ENCODE measurements at places on chromosomes 2 and 18.

DNA sequence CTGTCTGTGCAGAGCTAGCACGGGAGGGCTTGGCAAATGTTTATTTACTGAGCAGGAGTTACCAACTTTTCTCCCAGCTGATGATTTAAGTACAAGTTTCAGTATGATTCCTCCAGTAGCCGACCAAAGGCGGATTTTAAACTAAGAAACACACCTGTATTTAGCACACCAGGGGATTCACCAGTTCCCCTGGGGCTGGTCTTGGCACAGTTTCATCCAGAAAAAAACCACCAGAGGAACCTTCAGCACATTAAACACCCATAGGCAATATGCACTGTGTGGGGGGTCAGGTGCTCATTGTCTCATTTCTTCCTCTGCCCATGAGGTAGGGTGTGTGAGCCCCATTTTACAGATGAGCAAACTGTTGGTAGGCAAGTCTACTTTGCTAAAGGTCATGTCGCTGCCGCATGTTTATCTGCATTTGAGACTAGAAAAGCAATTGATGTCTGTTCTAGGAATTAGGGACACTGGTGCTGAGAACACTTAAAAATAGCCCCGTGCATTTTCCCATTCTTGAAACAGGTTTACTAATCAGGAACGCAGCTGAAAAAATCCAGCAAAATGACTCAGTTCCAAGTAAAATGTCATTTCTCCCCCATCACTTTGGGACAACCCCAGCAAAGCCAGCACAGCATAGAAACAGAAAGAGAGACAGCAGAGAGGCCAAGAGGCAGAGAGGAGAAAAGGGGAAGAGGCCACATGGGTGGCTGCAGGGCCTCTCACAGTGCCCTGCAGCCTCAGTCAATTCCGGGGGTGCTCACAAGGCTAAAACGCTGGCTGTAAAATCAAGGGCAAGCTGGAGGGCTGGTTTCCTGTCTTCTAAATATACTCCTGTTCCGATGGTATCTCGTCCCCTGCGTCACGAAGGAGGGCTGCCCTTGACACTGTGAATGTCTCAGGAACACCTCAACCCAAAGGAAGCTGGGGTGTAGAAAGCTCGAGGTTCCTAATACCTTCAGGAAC, 166.8 kb upstream of the ID2 start:
- DNase-seq: peak; percentile 9

DNA sequence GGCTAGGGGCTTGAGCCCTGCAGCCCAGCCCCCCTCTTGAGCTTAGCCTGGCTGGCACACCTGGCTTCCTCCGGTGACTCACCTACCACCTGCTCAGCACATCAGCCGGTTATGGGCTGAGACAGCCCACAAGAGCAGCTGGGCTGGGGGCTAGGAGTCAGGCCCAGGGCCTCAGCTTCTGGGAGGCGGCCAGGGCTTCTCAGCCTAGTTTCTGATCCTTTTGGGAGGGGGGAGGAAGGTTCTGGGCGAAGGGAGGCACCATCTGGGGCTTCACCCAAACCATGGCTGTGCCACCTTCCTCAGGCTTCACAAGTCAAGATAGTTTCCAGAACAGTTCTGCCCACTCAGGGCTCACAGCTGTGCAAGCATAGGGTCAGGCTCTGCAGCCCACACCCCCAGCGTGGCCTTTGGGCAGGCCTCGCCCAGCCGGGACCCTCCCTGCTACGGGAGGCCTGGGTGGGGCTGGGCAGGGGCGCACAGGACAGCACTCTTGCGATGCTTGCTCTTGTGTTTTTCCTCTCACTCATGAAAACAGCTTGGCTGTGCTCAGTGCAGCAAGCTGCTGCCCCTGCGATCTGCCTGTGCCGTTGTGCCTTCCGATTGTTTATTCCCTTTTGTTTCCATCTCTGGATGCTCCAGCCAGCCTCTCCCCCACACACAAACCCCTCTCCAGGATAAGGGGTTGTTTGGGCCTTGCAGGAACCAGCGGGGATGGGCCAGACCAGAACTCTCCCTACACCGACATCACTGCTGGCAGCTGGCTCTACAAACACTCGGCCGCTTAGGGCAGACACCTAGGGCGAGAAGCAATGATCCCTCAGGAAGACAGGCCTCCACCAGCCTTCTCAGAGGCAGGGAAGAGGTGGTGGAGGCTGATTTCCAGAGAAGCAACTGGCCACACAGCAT, 26.1 kb upstream of the SEMA4C start:
- peak; percentile 13 for DNase-seq

DNA sequence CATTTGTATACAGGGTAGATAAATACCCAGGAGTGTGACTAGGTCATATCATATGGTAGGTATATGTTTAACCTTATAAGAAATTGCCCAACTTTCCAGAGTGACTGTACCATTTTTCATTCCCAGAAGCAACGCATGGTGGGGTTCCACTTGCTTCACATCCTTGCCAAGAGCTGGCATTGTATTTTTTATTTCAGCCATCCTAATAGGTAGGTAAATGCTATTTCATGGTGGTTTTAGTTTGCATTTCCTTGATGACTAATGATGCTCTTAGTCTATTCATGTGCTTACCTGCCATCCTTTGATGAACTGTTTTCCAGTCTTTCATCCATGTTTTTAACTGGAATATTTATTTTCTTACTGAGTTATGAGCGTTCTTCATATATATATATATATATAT, 51.9 kb downstream of the MAP4K3 start:
- DNase-seq: no peak

- no peak for DNase-seq
Observed at GRCh38 chr18:45332871-45333270, 282.4 kb upstream of the SLC14A2 start.

- no peak for DNase-seq
Observed at GRCh38 chr2:221500501-221501209, 71.4 kb downstream of the EPHA4 start.

GRCh38 chr2:100137866-100138570, 4.4 kb downstream of the AFF3 start:
- no peak for DNase-seq

DNA sequence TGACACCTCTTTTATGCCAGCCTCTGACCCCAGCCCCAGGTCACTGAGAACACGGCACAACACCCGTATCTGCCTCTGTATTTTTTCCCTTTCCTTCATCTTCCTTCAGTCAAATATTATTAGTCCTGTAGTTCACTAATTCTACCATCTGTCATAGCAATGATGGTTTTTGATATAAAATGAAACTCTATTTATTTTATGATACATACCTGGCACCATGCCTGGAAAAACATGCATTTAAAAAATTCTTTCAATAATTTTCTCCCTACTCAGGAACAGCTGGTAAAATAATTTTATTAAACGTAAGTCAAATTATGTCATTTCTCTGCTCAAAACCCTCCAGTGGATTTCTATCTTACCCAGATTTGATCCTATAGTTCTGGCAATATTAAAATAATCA, 224.7 kb downstream of the CDH7 start:
- DNase-seq: no peak

DNA sequence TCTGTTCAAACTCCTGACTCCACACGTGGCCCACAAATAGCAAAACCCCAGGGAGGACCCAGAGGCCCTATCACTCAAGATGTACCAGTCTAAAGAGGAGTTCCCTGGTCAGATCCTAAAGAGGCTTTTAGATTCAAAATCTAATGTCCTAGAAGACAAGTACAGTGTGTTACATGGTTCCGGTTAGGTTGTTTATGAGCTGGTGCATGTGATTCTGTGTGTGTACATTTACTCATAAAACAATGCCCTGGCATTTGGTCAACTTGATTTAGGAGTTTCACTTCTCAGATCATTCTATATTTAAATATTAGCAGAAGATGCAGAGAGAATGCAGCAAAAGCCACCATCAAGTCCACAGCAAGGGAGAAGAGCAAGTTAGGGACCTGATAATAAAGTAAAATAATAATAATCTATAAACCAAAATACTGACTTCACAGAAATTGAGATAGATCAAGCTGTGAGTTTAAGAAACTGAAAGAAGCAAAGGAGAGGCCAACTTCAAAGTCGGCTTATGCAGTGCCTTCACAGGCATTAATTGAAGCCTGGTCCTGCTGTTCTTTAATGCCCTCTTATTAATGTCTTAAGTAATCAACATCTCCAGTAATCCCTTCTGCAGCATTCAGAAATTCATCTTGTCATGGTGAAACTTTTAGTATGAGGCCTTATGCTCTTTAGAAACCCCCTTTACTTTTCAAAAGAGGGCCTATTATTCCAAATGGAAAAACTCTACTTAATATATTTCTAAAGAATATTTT, 4.2 kb upstream of the AP1S3 start:
- DNase-seq: no peak

DNA sequence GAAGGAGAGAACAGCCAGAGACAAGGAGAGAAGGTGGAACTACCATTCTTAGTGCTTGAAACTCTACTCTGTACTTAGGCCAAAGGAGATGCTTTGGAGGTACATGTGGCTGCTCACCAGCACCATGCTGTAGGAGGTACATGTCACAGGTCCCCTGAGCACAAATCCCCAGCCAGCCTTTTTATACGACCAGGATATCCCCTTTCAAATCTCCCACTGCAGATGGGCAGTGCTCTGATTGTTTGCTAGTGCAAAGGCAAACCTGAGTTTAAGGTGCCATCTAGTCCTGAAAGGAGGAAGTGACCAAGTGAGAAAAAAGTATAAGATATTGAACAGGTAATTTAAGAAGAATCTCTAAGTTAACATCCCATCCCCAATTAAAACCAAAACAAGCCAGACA, 17.1 kb upstream of the TTC21B start:
- no peak for DNase-seq

DNA sequence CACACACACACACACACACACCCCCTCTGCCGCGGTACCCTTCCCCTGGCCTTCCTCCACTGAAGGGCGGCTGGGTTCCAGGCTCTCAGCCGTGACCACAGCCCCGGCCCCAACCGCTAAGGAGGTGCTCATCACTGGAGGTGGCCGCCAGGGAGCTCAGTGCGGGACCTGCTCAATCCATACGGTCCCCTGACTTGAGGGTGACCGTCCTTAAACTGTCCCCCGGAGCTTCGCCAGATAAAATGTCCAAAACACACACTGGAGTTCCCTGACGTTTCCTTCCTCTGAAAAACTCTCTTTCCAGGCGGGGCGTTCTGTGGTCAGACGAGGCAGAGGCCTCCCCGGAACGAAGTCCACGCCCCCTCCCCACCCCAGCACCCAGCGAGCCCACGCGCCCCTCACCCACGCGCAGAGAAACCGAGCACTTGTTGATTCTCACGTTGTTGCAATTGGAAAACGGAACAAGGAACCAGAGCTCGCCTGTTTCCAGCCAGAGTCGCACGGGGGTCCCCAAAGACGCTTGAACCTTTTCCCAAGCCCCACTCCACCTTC, 1.4 kb downstream of the MBP start:
- DNase-seq: peak; percentile 38

GRCh38 chr2:239040152-239040761, 192.4 kb downstream of the TWIST2 start:
- DNase-seq: no peak

DNA sequence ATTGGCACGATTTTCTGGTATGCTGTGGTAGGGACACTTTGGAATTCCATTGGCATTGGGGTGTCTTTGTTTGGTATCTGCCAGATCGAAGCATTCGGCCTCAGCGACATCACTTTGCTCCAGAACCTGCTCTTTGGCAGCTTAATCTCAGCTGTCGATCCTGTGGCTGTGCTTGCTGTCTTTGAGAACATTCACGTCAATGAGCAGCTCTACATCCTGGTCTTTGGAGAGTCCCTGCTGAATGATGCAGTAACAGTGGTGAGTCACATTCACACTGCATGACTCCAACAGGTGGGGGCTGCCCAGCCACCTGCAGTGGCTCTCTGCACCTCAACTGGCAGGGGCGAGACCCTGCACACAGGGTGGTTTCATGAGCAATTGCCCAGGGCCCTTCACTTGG, 38.4 kb downstream of the SLC9A2 start:
- no peak for DNase-seq

DNA sequence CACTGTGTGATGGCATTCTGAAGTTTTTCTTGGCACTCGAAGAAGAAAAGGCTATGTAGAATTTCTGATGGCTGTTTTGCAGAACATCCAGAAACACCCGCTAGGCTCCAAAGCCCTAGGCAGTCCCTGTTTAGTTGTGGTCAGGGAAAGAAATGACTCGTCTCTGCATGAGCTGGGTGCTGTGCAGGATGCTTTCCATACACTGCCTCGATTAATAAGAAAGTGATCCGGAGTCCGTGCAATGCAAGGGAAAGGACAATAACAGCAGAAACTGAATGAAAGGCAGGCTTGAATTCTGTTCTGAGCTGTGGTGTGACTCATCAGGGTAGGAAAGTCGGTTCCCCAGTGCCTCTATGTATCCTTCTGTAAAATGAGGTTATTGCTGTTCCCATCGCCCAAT, 18.7 kb downstream of the MAPRE3 start:
- no peak for DNase-seq

DNA sequence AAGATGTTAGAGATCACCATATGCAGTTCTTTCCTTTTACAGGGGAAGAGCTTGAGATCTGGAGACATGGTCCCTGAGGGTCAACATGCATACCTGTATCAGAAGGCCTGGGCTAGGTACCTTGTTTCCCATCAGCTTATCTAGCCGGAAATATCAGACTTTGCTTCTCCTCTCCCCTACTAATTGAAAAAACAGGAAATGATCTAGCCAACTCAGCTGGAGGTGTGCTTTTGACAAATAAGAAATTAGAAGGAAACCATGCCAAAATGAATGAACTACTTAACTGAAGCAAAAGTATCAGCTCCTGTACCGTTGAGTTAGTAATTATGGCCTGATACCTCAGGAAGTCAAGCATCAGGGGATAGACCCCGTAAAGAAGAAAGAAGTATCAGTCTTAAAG, 20.4 kb downstream of the PKP4 start:
- no peak for DNase-seq

GRCh38 chr2:155815851-155816250, 516.7 kb downstream of the NR4A2 start:
- no peak for DNase-seq

DNA sequence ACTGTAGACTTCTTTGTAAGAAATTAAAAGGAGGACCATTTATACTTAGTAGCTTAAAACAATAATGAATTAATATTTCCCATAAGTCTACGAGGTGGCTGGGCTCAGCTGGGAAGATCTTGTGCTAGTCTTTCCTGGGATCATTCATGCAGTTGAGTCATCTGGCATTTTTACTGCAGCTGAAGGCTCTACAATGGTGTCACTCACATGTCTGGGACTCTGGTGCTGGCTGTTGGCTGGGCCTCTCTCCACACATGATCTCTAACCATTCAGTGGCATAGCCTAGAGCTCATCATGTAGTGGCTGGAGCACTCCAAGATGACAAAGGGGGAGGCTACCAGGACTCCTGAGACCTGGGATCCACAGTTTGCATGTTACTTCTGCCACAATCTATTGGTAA, 35.5 kb downstream of the CLASP1 start:
- DNase-seq: no peak

- DNase-seq: peak; percentile 25
Observed at GRCh38 chr2:172442072-172442895, 14.9 kb downstream of the ITGA6 start.

DNA sequence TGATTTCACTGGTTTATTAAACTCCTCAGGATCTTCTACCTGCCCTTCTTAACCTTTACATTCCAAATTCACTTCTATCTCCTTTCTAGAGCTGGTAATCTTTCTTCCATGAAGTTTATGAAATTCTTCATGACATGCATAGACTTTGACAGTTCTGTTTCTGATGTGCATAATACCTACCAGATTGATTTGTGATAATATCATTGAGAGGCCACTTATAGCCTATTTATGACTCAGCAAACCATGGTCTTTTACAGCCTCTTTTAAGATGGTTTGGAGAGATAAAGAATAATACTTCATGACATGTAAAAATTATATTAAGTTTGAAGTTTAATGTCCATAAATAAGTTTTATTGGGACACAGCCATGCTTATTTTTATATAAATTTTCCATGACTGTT, 14.0 kb downstream of the SCN2A start:
- DNase-seq: no peak
